AG08396 (cell line): ENCODE measurements at places on chromosomes 7 and 10.

DNA sequence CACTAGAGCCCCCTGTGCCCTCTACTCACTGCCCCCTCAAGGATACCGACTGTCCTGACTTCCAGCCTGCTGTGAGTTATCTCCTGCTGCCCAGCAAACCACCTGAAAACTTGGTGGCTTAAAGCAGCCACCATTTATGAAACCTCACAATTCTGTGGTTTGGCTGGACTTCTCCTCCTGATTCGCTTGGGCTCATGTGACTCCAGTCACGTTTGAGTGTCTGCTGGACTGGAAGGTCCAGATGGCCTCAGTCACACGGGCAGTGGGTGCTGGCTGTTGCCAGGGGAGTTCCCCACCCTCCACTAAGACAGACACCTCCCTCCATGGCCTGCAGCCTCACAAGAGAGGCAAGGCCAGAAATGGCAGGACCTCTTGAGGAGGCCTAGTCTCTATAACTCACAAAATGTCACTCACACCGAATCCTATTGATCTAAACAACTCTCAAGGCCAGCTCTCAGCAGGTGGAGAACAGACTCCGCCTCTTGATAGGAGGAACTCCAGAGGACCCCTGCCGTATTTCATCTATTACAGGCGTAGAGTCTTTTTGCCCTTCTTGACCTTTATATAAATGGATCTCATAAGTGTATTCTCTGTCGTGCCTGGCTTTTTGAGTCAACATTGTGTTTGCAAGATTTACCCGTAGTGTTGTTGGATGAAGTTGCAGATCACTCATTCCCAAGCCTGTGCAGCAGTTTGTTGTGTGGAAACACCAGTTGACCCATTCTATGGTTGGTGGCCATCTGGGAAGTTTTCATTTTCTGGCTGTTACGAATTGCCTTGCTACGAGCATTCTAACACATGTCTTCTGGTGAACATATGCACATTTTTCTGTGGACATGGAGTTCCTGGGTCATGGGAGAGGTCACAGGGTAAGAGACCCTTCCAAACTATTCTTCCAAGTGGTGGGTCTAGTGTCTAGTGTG is 48.3 kb downstream of the ZMIZ1 start:
- DNase-seq, result peak; percentile 73

- no peak for DNase-seq
Observed at GRCh38 chr7:144787127-144787526, 48.7 kb downstream of the TPK1 start.

- DNase-seq, result no peak
Observed at GRCh38 chr10:35657621-35658020, 15.5 kb upstream of the FZD8 start.

DNA sequence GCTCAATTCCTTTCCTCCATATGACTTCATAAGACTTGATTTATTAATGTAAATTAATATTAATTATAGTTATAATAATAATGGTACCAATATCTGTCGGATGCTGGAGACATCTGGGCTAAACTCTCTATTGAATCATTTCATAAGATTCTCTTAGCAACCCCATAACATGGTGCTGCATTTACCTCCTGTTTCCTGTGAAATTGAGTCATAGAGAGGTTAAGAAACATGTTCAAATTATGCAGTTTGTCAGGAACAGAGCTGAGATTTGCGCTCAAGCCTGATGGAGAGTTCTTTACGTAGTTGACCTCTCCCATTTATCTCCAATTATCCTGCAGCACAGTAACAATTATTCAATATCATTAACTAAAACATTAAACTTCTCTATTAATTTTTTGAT is 621.8 kb upstream of the FZD8 start:
- DNase-seq, result no peak

- no peak for DNase-seq
Observed at GRCh38 chr7:151088019-151088855, 2.0 kb downstream of the AGAP3 start.

GRCh38 chr10:113473011-113473410 is 79.8 kb upstream of the HABP2 start:
- no peak for DNase-seq

- DNase-seq, result no peak
Observed at GRCh38 chr10:80460399-80461207, 6.5 kb downstream of the TSPAN14 start.

- DNase-seq, result no peak
Observed at GRCh38 chr7:133529861-133530260, 277.0 kb downstream of the EXOC4 start.

DNA sequence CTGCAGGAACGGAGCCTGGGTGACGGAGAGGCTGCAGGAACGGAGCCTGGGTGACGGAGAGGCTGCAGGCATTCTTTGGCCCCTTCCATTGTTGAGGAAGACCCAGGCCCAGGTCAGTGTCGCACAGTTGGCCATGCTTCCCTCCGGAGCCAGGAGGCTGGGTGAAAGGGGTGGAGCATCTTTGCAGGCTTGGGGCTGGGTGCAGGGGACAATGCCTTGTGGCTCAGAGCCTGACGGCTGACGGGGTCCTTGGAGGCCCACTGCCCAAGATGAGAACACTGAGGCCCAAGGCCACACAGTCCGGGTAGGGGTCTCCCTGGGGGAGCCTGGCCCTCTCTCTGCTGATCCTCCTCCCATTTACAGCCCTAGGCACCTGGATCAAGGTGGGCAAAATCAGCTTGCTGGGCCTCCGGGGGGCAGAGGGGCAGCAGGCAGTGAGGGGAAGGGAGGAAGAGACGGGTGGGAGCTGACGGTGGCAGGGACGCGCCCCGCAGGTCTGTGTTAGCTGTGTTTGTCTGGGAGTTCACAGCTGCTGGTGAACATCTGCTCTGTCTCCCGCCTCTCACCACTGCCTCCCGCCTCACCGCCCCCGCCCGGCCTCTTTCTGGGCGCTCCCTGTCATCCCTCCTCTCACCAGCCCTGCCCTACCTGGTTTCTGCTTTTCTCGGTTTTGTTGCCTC is 30.6 kb upstream of the PCBD1 start:
- DNase-seq, result no peak

- no peak for DNase-seq
Observed at GRCh38 chr7:87411186-87411585, 64.3 kb downstream of the ABCB4 start.

DNA sequence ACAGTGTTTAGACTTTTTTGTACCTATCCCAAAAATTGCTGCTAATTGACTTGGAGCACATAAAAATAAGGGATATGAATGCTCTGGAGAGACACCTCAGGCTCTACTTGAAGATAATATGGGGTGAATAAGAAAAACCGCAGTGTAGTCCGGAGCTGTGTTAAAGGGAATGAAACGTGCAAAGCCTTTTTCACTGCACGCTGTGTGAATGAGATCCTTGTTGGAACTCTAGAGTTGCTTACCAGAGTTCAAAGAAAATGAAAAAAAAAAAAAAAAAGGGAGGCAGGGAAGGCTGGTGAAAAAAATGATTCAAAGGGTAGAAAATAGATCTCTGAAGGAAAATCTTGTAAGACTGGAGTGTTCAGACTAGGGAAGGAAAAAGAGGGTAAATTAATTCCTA is 226.6 kb downstream of the LRMDA start:
- DNase-seq, result no peak

- no peak for DNase-seq
Observed at GRCh38 chr7:34249192-34249591, 343.9 kb downstream of the BMPER start.

- no peak for DNase-seq
Observed at GRCh38 chr7:70812511-70812910, 319.4 kb upstream of the GALNT17 start.

GRCh38 chr10:22894714-22895113 is 33.1 kb upstream of the ARMC3 start:
- DNase-seq, result no peak

DNA sequence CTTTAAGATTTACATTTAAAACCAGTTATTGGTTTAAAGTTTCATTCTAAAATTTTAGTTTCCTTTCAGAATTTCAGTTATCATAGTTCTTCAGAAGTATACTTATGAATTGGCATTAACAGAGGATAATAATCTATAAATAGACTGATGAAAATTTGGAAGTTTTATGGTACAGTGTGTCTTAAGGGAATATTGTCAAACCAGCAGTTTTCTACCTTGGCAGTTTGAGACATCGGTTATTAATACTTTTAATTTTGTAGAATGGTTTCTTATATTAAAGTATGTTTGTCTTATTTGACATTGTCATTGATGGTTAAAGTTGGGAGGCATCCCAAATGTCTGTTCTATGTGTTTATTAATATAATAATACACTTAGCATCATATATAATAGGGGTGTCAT is 2.0 kb downstream of the AHR start:
- DNase-seq, result no peak

DNA sequence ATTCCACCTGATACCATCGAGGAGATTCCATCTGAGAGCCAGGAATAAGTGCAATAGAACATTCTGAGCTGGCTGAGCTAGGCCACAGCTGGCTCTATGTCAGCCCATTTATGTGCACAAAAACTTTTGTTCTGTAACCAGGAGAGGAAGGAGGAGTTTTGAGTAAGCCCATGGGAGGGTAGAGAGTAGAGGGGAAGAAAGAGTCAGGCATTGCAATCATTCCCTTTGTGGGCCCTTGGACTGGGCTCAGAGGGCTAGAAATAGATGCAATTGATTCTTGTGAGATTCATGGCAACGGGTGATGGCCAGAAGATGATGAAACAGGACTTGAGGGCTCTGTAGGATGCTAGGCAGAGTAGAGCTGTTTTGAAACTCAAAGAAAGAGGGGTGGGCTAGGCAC is 104.6 kb upstream of the KIF5B start:
- no peak for DNase-seq

DNA sequence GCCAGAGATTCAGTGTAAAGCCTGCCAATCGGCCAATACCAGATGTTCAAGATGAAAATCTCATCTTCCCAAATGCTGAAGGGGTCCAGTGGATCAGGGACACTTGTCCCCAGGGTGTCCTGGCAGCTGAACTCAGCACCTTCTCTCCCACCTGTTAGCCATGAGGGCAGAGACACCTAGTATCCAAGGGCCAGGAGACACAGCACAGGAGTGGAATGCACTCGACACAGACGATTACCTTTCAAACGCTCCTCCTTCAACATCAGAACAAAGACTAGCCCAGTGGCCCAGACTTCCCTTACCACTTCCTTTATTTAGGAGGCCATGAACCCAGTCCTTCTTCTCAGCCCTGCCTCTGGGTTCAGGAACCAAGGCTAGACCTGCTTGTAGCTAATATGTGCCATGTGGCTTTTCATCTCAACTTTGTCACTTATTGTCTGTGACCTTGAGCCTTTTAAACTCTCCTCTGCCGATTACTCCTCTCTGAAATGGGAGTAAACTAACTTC is 180.3 kb upstream of the PLXNA4 start:
- DNase-seq, result no peak

DNA sequence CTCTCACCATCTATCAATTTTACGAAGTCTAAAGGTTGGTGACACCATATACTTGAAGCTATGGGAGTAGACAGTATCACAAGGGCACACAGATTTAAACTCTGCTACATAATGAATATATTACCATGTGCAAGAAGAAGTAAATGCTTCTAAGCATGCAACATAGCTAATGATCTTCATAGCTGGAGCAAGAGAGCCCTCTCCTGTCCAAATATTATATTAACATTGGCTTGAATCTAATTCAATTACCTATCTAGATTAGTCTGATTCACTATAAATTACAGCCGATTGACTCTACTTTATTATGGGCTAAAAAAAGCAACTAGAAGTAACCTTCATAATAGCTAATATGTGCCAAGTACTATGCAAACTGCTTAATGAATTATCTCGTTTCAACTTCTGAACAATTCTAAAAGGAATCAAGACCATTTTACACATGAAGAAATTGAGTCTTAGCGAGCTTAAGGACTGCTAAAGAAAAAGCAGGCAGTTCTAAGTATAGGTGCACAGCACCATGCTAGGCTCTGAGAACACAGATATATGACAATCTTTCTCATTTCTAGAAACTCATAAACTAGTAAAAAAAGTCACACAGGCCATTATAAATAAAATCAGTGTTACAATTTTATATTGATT is 21.9 kb downstream of the FRA10AC1 start:
- peak; percentile 13 for DNase-seq

GRCh38 chr10:132977807-132978206 is 35.4 kb upstream of the CFAP46 start:
- DNase-seq, result no peak

DNA sequence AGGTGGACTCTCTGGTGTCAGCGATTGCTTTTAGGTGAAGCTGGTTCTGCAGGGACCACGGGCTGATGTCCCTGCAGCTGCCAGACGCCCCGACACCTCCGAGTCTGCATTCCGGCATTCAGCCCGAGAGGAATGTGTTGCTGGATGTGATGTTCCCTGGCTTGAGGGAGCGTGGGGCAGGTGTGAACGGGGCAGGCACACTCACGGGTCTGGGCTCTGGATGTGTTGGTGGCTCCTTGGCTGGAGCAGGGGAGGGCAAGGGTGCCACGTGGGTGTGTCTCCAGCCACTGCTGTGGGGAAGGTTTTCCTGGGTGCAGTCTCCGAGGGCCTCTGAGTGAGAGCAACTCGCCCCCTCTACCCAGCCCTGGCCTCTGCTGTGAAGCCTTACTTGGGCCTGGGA is 140.5 kb downstream of the CAMK1D start:
- DNase-seq, result no peak

DNA sequence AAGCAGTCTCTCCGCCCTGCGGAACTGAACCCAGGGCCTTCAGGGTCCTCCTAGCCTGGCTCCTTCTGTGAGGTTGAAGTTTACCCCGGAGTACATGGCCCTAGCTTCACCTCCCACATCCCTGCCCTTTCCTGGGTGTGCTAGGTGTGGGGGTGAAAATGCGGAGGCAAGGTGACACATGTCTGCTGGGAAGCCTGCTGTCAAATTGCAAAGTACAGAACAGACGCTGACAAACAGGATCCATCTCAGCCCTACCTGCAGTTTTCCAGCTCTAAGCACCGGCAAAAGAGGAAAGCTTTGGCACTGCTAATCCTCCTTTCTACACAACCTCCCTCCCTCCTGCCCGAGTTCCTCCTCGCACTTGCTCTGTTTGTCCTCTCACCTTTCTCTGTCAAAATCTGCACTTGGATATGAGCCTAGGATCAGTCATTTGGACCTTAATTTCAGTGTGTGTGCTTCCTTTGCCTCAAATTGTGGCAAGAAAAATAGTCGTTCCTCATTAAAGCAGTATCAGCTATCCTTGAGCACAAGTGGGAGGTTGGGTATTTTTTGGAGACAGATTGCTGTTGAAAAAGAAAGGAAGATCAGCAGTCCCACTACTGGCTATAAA is 14.4 kb upstream of the GPR15LG start:
- DNase-seq, result no peak
